ENCODE measurements at places on chromosomes 3 and 15.
A peak's percentile ranks its signal among the peaks of the same experiment; 100 is the strongest.

GRCh38 chr15:23567921-23568320 lies 2.4 kb downstream of the MKRN3 start:
- no peak for DNase-seq

- DNase-seq, result no peak
These were observed 332.0 kb downstream of the FHIT start for GRCh38 chr3:60919296-60919695.

DNA sequence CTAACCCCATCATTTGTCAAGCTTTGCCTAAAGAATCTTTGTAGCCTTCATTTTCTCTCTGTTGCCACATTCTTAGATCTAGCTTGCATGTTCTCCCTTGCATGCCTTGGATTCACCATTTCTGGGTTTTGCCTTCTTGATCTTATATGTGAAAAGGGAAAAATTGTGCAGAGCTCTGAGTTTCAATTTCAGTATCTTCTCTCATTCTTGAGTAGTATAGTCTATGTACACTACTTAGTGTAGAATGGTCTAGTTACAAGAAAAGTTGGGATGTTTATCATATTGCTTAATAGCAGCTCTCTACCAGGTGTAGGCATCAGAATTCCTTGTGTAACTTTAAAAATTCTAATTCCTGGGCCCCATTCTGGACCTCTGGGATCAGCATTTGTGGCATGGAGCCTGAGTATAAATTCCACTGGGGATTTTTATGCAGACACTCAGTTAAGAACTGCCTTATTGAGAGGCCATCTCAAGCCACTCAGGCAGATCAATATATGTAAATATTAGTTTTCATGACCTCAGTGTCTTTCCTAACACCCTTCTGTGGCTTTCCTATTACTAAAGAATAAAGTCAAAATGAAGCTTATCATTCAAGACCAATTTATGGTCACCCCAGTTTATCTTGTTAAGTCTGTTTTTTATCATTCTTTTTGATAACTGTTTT lies 23.4 kb downstream of the GTF2E1 start:
- DNase-seq, result no peak

GRCh38 chr3:11611341-11611799 lies 32.3 kb downstream of the VGLL4 start:
- no peak for DNase-seq

DNA sequence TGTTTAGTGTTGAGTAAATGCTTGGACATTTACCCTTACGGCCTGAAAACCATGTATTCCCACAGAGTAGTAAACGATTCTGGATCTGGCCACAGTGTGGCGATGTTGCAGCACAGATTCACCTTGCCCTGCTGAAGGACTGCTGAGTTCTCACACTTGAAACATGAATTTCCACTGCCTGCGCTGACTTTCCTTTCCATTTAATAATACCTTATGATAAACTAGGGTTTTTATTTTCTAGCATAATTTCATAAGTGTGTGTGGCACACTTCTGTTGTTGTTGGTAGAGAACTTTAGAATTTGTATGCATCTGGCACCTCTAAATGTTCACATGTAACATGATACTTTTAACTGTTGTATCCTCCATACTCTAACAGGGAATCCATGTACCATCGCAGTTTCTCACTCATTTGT lies 53.9 kb downstream of the C3orf38 start:
- peak; percentile 54 for DNase-seq

DNA sequence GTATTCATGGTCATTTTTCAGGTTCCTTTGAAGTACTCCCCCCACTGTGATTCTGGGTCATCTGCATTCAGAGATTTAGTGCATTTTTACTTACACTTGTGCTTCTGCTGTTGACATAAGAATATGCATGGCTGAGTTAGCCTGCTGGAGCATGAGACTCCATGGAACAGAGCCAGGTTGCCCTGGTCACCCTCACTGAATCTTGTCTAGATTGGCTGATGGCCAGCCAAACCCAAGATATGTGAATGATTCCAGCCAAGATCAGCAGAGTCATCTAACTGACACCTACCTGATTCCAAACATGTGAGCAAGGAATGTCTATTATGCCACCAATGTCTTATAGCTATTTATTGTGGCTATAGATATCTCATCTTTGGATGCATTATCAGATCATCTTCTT lies 25.1 kb downstream of the DTWD1 start:
- no peak for DNase-seq

- no peak for DNase-seq
These were observed 25.7 kb downstream of the GJD2 start for GRCh38 chr15:34729056-34729455.

- DNase-seq, result no peak
These were observed 18.4 kb downstream of the RFT1 start for GRCh38 chr3:53111822-53112221.

DNA sequence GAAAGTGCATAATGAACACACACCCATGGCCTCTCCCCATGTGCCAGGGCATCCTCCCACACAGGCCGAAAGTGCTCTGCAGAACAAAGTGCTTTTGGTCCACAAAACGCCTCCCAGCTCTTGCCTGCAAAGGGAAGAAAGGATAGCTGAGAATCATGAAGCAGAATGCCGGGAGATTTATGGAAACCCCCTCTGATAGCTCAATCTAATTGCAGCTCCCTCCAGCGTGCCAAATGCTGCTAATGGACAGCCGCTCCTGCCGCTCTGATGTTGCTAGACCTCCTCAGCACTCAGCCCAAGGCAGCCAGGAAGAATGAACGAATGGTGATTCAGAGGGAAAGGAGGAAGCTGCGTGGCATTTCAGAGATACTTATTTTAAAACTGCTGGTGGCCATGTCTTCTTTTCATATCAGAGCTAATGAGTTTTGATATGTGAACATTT lies 145.3 kb downstream of the TJP1 start:
- no peak for DNase-seq

- DNase-seq, result no peak
These were observed 26.8 kb upstream of the CYP11A1 start for GRCh38 chr15:74394090-74394846.

DNA sequence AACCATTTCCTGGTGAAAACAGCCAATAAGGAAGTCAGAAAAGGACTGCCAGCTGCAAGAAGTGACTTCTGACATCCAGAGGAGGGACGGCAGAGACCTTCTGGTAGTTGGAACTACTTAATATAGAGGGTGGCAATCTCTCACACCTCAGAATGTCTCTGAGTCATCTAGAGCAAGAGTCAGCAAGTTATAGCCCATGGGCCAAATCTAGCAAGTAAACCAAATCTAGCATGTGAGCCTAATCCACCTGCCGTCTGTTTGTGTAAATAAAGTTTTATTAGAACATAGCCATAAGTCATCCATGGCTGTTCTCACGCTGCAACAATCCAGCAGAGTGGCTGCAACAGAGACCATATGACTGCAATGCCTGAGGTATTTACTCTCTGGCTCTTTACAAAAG lies 160.5 kb upstream of the NR2E3 start:
- DNase-seq, result no peak

DNA sequence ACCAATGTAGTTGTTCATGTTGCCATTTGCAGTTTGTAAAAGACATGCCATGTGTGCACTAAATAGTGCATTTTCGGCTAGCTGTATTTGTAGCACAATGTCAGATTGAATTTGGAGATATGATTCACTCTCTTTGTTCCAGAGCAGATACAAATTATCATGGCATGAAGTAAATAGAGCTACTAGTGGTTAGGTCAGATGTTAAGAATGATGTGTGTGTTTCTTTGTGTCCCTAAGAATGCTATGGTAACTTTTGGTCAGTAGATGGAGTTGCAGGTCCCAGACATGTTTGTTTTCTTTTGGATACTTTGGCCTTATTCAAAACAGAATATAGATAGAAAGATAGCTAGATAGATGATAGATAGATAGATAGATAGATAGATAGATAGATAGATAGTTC lies 595.8 kb downstream of the NLGN1 start:
- DNase-seq, result peak; percentile 2

GRCh38 chr3:128382221-128382807 lies 84.4 kb downstream of the DNAJB8 start:
- DNase-seq, result no peak

- no peak for DNase-seq
These were observed 726.5 kb upstream of the NECTIN3 start for GRCh38 chr3:110344897-110345767.

- peak; percentile 27 for DNase-seq
These were observed 686 bp downstream of the MYRIP start for GRCh38 chr3:39809995-39810595.

GRCh38 chr3:165162883-165163282 lies 33.3 kb downstream of the SLITRK3 start:
- no peak for DNase-seq

DNA sequence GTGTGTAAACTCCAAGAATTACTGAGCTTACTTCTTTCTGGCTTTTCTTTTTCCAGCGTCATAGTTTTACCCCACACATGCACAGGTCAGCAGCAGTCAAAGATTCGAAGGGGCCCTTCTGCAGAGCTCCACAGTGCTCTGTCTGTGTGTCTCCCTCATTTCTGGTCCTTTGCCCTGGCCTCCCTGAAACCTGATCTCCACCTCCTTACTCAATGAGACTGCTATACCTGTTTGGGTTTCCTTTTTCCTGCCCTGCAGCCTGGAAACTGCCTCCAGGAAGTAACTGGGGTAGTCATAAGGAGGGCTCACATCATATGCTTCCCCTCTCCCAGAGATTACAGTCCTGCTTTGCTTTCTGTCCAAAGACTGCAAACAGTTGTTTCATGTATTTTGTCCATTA lies 82.8 kb upstream of the TNIK start:
- no peak for DNase-seq

DNA sequence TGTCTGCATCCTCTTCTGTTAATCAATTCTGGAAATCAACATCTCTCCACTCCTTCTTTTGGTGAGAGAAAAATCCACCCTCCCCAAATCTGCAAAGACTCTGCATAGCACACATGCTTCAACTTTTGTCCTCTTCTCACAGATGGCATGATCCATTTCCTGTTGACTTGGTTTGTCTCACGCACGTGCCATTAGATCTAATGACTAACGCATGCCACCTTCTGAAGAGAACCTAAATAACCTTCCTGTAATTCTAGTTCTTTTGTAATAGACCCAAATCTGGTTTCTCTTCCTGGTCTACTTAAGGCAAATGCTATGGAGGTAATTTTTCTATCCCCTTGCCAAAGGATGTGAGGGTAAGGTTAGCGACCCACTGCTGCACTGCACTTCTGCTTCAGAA lies 51.0 kb upstream of the ATOSA start:
- DNase-seq, result no peak

GRCh38 chr3:133152681-133153220 lies 114.6 kb downstream of the TMEM108 start:
- DNase-seq, result no peak

GRCh38 chr3:17144665-17144993 lies 259.9 kb downstream of the PLCL2 start:
- DNase-seq, result peak; percentile 40

- no peak for DNase-seq
These were observed 5.0 kb downstream of the IFRD2 start for GRCh38 chr3:50287262-50287661.

- DNase-seq, result peak; percentile 19
These were observed 929.2 kb upstream of the CFAP20DC start for GRCh38 chr3:59978979-59979378.

GRCh38 chr3:23880703-23881339 lies 36.0 kb downstream of the NKIRAS1 start:
- DNase-seq, result no peak

- DNase-seq, result no peak
These were observed 4.4 kb upstream of the FOXB1 start for GRCh38 chr15:59999612-60000112.

GRCh38 chr15:59255680-59256336 lies 49.2 kb downstream of the LDHAL6B start:
- DNase-seq, result no peak

- no peak for DNase-seq
These were observed 12.7 kb upstream of the PTPN9 start for GRCh38 chr15:75591655-75592364.

GRCh38 chr3:150407051-150407807 lies 869 bp upstream of the TSC22D2 start:
- no peak for DNase-seq

- no peak for DNase-seq
These were observed 26.7 kb upstream of the CHRNB4 start for GRCh38 chr15:78667578-78668236.

DNA sequence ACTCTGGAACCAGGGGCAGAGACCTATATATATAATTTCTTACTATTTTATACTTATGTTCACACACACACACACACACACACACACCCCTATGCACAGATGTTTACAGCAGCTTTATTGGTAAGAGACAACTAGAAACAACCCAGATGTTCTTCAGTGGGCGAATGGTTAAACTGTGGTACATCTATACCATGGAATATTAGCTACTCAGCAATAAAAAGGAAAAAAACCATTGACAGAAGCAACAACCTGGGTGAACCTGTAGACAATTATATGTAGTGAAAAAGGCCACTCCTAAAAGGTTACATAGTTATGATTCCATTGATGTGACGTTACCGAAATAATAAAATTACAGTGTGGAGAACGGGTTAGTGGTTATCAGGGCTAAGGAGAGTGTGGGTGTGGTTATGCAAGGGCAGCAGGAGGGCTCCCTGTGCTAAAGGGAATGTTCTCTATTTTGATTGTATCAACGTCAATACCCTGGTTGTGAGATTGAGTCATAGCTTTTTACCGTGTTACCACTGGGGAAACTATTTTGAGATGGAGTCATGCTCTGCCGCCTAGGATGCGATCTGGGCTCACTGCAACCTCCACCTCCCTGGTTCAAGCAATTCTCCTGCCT lies 85.5 kb downstream of the FLNB start:
- DNase-seq, result no peak

- DNase-seq, result no peak
These were observed 116.9 kb upstream of the GADL1 start for GRCh38 chr3:31011380-31011779.

- DNase-seq, result no peak
These were observed 245.7 kb downstream of the FAM43A start for GRCh38 chr3:194931347-194931746.

- no peak for DNase-seq
These were observed 5.3 kb downstream of the SNX22 start for GRCh38 chr15:64156652-64157331.

DNA sequence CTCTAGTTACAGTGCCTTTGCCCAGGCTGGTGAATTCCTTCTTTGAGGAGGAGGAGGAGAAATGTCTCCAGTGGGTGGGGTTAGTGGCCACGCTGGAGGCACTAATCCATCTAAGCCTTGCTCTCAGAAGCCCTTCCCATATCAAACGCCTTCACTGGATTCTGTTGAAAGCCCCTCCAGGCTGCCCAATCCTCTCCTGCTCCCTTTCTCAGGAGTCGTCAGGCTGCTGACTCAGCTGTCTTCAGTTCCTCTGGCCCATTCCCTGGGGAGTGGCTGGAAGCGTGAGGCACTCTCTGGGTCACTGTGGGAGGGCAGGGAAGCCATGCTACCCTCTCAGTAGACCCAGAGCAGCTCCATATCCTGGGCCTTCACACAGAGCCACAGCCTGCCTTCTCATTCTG lies 2.7 kb downstream of the AP2M1 start:
- DNase-seq, result no peak

GRCh38 chr15:87477737-87478686 lies 778.5 kb downstream of the NTRK3 start:
- DNase-seq, result no peak
